ENCODE measurements at places on chromosomes 3 and 15.

DNA sequence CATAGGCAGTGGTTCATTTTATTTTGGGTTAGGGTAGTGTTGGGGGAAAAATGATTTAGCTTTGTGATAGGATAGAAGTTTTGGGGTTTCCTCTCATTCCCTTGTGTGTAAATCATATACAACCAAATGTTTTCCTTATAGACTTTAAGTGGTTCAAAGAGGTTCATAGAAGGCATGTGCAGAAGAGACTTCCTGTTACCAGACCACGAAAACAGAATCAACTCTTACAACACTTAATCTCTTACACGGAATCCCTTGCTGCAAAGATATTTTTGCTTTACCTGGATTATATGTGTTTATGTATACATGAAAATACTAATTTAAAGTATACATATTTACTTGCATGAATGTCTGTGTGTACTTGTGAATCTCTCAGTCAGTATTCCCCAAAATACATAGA is 2.9 kb downstream of the TMOD2 start:
- no peak for DNase-seq

GRCh38 chr3:184335661-184336546 is 1.5 kb upstream of the FAM131A start:
- DNase-seq, result peak; percentile 93

- DNase-seq, result no peak
Measured at GRCh38 chr3:51943451-51944391, 1.6 kb downstream of the PARP3 start.

DNA sequence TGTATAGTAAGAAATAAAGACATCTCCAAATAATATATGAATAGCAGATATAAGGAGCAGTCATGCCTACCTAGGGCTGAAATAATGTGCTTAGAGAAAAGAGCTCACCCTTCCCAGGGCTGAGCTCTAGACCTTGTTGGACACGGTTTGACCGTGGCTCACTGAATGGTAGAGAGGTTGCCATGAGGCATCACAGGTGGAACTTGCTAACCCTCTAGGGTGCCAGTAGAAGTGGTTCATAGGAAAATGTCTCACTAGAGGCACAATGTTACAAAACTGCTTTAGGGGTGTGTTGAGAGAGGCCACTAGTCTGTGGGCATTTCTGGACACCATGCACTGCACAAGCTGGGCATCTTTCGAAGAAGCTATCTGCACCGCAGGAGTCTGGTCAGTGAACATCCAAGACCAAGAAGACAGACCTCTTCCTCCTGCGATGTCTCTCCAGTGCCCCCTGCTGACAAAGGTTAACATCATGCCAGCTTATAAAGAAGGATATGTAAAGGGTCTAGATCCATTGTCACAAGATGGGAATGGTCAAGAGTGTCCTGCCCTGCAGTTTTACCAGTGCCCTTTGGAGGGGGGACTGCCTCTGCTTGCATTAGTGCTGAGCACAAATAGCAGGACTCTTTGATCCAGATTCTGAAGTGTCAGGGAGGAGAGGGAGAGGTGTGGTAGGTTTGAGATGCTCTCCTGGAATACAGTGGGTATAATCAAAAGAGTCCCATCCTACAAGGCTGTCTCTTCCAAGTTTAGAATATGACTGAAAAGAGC is 266.8 kb downstream of the ZNF385D start:
- DNase-seq, result no peak

DNA sequence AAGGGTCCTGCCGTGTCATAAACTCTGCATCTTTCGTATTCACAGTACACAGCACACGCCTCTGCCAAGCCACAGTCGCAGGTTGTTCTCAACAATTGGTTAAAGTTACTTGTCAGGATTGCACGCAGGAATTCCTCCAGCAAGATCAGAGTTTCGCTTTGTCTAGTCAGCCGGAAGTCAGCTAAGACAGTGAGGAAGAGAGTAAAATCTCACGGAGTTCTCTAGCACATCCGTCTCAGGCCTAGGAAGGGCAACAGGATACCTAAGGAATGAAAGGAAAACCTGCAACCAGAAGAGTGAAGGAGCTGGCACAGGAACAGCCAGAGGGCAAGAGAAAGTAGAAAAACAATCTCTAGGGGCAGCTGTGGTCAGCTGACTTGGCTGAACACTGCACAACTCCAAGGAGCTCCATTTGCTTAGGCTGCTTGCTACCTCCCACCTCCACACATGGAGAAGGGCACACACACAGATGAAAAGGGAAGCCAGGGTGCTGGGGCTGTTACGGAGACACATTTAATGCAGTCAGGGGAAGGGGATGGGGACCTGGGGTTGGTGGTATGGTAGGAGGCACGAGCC is 23.7 kb downstream of the RORA start:
- DNase-seq, result no peak

DNA sequence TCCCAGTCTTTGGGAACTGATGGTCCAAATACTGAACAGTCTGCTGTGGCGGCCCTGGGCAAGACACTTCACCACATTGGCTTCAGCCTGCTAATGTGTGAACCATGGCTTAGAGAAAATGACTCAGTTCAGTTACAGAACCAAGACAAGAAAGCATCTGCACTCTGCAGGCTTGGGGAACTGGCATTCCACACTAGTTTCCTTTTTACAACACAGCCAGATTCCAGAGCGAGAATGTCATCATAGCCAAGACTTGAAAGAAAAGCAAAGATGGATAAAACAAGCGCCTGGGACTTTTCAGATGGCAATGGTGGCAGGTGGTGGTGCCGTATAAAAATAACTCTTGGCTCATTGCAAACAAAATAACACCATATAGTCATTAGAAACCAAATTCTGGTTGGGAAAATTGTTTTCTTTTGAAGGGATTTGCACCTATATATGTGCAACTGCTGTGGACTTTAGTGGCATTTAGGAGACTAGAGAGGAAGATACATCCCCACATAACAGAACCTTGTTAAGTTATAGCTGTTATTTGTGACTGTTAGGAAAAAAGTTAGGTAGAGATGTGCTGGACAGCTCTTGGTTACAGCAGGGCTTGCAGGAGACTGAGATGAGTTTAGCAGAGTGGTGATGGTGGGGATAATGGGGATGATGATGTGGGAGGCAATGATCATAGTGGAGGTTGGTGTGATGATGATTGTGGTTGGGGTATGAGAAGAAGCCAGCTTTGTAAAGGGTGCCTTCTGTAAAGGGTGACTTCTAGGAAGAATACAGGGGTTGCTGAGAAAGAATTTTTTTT is 273.6 kb downstream of the THRB start:
- no peak for DNase-seq

DNA sequence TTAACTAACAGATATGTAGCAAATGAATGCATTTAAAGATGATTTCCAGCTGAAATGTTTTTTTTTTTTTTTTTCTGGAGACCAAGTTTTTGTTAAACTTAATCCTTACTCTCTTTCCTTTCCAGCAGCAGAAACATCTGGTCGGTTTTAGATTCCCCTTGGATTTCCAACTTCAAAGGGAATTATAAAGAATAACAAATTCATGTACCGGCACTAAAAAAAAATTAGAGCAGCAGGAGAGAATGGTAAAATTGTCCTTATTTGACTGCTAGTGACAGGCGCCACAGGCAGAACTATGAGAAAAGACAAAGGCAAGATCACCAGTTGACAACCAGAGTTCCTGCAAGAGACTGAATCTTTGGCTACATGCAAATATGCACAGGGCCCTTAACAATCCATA is 393.3 kb downstream of the TIGIT start:
- DNase-seq, result no peak

DNA sequence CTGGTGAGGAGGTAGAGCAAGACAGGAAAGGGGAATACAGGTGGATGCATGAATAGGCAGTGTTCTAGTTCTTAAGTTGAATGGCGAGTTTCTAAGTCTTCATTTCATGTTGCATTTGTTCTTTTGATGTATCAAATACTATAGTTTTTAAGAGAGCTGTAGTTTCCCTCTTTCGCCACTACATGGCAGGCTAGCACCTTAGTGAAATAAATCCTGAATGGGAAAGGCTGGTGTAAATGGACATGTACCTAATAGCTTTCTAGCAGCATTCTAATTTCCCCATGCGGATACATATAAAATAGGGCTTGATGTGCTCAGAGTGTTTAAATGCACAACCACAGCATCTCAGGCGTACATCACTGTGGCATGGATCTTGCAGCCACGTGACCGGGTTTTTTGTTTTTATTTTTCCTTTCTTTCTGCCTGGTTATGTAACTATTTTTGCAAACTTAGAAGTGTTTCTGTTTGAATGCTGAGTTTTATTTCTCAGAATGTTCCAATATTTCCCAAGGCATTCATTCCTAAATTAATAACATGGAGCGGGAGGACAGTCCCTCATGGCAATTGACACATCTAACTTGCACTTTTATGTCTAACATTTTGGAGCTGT is 23.5 kb upstream of the CLN6 start:
- peak; percentile 56 for DNase-seq

Measured in retina (tissue), 1 donor.